ENCODE measurements at places on chromosomes 12 and 14. TPM values are rescaled to one million over a fixed set of nuclear protein-coding genes. Genes with fewer than 3 reads are reported as not detected.

DNA sequence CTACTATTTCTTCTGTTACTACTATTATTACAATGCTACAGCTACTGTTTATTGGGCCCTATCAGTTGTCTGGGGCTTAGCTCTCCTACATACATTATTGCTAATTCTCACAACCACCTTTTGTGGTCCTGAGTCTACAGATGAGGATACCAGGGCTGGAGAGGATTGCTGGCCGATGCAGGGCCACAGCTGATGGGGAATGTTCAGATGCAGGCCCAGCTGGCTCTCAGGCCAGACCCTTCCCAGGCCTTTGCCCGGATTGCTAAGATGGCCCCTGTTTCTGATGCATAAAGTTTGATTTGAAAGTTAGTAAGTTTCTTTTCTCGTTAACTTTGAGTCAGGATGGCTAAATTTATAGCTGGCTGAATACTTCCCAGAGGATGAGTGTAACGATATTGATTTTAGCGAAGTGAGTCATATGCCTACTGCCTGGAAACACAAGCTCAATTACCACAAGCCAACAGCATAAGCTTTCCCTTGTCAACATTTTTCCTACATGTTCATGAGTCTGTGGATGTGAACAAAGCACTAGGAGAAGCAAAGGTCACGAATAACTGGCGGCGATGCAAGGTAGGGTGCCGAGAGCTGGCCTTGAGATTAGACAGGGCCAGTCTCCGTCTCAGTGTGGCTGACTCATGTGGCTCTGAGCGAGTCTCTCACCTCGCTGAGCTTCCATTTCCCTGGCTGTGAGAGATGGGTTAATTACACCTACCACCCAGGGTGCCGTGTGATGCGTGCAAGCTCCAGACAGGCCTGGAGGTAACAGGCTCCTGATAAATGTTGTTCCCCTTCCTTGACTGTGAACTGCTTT is 111.0 kb downstream of the BEGAIN start:
- DNase-seq = no peak

GRCh38 chr14:102590667-102591099 is 1.8 kb upstream of the RCOR1 start:
- DNase-seq = no peak

Gene KRT1
- total RNA-seq = 1.1 TPM

GRCh38 chr12:21546716-21547115 is 20.6 kb downstream of the SPX start:
- DNase-seq = no peak

Gene FAM90A1
- total RNA-seq = under 0.01 TPM

Gene PIWIL1
- not detected for total RNA-seq

DNA sequence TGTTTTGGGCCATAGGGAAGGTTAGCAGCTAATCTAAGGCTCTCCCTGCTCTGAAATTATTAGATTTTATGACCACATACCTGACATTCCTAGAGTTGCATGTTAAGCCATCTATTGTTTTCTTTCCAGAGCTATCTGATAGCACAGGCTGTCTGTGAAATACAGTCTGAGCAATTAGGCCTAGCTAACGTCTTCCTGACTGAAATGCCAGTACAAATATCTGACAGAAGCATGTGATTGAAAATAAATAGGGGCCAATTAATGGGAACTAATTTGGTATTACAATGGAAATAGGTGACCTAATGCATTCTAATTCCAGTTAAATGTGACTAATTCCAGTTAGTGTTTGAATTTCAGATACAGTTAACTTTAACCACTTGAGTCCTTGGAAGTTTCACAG is 115.2 kb downstream of the C12orf75 start:
- no peak for DNase-seq

Gene CCDC196
- total RNA-seq = not detected

Gene PRIMA1
- not detected for total RNA-seq

Gene NINJ2
- 19.4 TPM for total RNA-seq

Gene OAS3
- total RNA-seq = 31.2 TPM

- no peak for DNase-seq
These were observed 494.3 kb upstream of the ATXN7L3B start for GRCh38 chr12:74043343-74043742.

Gene CDCA3
- 3.5 TPM for total RNA-seq

Gene TSFM
- 15.6 TPM for total RNA-seq

- no peak for DNase-seq
These were observed 31.5 kb upstream of the CCT2 start for GRCh38 chr12:69553628-69554248.

DNA sequence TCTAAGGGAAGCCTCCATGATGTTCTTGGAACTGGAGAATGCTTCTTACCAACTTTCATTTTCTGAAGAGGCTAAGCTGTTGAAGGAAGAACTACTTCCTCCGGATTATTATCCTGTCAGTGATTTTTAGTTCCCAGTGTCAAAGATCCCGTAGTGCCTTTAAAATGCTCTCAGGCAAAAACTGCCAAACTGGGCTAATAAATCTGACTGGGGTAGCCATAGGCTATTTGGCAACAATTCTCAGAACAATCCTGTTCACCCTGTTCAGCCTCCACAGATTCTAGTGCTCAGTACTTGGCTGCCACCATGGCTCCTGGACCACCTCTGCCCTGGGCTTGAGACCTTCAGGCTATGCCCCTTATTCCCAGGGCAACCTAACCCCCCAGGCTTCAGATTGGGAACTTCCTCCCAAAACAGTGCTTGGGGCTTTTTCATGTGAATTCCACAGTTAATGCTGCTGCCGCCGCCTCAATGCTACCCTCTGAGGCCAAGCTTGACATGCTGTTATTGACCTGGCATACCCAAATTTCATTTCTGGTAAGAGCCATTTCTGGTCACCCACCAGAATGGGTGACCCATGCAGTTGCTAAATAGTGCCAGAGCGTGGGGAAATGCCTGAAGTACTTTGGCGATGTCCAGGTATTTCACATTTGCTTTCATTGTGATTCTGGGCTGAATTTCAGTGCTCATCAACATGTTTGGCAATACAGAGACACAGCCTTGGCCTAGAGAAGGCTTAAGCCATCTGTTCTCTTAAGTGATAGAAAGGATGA is 110.0 kb upstream of the ARHGAP5 start:
- DNase-seq = no peak

Gene ABHD12B
- 0.27 TPM for total RNA-seq

DNA sequence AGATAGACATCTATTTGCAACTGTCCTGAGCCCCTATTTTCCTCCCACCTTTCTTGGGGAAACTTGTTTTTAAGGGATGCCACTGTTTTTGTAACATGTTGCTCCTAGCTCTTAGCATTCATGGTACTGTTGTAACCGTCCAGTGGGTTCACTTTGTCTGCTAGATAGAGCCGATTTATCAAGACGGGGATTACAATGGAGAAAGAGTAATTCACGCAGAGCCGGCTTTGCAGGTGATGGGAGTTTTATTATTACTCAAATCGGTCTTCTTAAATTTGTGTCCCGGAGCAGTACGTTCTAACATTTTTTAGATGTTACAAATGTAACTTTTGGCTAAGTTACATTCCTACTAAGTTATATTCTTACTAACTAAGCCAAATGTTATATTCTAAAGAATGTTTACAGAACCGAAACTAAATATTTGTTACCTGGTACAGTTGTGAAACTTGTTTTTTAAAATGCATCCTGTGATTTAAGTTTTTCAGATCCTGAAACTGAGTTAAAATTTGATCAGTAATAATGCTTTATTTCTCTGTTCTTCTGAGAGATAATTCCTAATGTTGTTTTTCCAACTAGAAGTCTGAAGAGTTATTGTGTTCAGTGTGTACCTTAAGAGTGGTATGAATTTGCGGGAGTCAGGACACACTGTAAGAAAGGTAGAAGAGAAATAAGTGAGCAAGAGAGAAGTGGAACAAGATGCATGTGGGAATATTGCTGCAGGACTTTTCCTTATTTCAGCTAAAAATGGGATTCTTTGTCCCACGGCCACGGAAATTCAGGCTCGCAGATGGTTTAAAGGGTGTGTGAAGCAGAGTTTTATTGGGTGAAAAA is 20.6 kb upstream of the CLEC2D start:
- no peak for DNase-seq

Gene KRT82
- not detected for total RNA-seq

Gene FOXM1
- 4.0 TPM for total RNA-seq

Gene HDAC7
- total RNA-seq = 92.1 TPM

GRCh38 chr14:26281280-26281998 is 316.4 kb downstream of the NOVA1 start:
- peak; percentile 23 for DNase-seq

Gene MEG3
- total RNA-seq = 22.4 TPM

Gene STAT6
- 115 TPM for total RNA-seq

DNA sequence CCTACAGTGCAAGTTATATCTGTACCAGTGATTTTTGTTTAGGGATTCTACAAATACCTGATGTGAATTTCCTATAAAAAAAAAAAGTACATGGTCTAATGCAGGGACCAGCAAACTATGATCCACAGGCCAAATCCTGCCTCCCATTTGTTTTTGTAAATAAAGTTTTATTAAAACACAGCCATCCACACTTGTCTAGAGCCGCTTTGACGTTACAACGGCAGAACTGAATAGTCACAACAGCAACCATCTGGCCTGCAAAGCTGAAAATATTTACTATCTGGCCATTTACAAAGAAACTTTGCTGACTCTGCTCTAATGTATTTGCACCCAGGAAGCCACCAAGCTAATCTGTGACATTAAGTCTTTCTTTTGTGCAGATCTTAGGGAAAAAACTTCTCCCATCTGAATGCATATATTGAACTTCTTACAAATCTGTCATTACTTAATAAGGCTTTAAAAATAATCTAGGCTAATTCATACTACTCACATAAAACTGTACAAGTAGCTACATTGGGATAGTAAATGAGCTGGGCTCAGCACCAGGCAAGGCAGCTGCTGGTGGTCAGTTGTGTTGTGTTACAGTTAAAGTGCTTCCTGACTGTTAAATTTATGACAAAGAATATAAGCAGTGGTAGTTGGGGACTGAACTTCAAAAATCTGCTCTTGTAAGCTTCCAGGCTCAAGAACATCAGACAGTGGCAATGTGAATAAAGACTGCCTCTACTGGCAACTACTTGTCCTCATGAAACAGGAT is 303.3 kb downstream of the MED13L start:
- DNase-seq = no peak

DNA sequence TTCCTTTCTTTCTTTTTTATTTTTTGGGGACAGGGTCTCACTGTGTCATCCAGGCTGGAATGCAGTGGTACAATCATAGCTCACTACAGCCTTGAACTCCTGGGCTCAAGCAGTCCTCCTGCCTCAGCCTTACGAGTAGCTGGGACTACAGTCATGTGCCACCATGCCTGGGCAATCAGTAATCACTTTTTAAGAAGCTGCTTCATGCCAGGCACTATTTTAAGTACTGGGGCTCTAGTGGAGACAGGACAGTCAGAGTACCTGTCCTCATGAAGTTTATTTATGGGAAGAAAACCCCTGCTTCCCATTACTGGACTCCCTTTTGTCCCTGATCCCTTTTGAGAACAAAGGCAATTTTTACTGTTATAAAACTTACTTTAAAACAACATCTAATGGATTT is 124.0 kb upstream of the NPAS3 start:
- DNase-seq = no peak

GRCh38 chr14:51879170-51879569 is 18.8 kb downstream of the GNG2 start:
- no peak for DNase-seq

Gene WBP11
- total RNA-seq = 6.5 TPM

- no peak for DNase-seq
These were observed 35.4 kb downstream of the DMAC2L start for GRCh38 chr14:50347521-50347920.

DNA sequence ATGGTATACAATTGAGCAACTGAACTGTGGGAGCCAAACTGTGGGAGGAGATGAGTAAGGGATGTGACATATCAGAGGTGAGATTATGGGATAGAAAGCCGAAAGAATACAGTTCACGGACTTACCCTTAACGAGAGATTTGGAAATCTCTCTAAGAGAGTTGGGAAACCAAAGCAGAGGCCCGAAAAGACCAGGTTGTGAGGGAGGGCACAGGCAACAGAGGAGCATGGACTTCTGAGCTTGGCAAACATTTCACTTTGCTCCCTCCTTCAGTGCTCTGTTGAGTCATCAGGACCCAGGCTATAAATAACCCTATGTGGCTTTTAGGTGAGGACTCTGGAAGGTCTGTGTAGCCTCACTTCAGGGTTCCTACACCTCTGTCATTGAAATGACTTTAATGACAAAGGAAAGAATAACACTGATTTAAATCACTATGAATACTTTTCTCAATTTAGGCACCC is 120.6 kb downstream of the TGFB3 start:
- DNase-seq = no peak

Gene LRRC10
- total RNA-seq = not detected

DNA sequence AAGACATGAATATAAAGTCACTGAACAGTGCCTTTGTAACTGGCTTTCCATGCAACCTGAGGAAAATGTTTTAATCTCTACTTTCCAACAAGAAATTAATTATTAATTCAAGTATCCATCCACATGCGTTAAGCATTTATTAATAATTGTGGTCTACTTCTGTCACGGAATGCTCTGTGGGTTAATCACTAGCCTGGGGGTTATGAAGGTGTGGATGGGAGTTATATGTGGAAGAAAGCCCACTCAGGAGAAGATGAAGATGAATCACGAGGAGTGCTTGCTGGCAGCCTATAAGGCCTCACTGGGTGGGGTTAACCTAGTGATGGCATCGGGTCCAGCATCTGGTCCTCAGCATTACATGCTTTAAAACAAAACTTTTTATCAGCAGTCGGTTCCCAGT is 99.5 kb upstream of the AVPR1A start:
- no peak for DNase-seq

DNA sequence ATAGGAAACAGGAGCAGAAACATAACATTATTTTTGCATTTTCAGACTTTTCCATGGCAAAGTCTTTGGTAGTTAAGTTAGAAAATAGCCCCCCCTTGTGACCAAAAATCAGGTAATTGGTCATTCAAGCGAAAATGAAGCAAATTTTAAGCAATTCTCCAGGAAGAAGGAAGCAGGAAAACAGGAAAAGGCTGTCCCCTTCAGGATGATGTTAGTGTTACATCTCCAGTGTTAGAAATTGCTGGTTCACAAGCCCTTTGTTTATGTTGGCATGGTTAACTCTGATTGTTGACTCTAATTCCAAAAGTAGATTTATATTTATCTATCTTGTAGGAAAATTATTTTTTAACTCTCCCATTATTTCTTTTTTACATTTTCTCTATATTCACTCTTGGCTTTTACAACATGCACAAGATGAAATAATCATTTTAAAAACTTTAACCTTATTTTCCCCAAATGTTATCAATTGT is 18.8 kb upstream of the GAS2L3 start:
- DNase-seq = peak; percentile 45

Gene LRRC43
- 1.1 TPM for total RNA-seq

DNA sequence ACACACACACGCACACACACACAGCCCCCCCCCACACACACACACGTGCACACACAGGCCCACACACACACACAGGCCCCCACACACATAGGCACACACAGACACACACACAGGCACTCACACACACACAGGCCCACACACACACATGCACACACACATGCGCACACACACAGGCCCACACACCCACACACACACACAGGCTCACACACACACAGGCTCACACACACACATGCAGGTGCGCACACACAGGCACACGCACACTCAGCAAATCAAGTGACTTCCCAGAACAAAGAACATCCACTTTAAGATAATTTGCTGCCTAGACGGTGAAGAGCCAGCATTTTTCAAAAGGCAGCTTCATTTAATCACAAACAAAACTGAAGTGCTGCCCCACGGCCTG is 78.5 kb upstream of the FBRSL1 start:
- DNase-seq = no peak
